ENCODE measurements at places on chromosomes 2 and 18. TPM values are rescaled to one million over a fixed set of nuclear protein-coding genes. Genes with fewer than 3 reads are reported as not detected.

DNA sequence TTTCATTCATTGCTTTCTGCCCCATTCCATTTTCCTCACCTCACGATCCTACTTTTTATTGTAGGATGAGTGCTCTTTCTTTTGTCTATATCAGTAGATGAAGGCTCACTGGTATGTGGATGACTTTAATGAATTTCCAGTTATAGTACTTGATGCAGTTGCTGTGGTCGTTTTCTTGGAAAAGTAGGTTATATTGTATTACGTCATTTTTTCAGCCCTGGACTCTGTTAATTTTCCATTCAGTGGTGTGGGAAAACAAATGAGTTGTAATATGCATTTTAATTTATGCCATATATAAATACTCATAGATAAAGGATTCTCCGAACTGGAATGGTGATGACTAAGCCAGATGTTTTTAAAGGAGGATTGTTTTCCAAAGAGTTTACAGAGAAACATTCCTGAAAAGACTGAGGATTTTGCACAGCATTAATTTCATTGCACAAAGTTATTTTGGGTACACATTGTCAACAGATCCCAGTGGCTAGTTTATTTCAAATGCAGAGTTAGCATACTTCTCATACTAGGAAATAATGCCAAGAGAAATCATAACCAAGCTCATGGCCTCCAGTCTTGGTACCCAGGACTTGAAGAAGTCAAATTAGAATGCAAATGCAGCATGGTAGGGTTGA is 189.7 kb downstream of the PAX3 start:
- ATAC-seq = no peak

Gene SLC35F6
- 8.2 TPM for total RNA-seq

DNA sequence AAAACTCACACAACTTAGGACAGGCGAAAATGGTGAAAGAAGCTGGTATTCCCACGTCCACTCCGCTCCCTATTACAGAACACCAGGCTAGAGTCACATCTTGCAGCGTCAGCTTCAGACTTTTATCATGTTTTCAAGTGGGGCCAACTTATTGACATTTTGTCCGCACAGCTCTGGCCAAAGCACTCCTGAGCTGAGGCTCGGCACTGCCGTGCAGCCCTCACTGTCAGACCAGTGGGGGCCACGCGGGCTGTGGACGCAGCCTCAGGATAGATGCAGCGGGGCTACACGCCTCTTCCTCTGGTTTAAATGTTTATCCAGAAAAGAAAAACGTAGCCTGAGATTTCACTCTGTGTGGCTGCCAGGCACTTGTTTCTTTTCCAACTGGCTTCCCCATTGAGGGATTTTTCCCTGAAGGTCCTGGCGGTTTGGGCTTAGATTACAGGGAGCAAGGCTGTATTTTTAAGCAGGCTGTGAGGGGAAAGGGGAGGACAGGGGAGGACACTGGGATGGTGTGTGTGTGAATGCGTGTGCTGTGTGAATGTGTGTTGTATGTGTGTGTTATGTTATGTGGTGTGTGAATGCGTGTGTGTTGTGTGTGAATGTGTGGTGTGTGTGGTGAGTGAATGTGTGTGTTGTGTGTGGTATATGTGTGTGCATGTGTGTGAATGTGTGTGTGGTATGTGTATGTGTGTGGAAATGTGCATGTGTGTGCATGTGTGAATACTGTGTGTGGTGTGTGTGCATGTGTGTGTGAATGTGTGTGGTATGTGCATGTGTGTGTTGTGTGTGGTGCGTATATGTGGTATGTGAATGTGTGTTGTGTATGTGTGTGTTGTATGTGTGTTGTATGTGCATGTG is 267.6 kb downstream of the DCDC2C start:
- ATAC-seq = no peak

DNA sequence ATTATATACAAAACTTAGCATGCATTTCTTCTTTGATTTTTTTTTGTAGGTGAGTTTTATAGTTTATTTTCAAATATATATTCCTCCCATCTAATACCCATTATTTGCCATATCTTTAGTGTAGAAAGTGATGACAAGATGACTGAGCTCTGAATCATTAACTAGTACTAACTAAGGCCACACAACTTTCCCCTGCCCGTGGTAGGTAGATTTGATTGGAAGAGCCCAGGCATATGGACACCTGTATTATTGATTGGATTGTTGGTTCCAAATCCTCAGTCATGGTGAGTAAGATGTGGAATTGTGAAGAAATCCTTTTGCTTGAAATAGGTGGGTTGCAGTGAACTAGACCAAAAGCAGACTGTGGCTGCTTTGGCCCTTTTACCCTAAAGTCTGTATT is 54.8 kb downstream of the ABI2 start:
- ATAC-seq = no peak

DNA sequence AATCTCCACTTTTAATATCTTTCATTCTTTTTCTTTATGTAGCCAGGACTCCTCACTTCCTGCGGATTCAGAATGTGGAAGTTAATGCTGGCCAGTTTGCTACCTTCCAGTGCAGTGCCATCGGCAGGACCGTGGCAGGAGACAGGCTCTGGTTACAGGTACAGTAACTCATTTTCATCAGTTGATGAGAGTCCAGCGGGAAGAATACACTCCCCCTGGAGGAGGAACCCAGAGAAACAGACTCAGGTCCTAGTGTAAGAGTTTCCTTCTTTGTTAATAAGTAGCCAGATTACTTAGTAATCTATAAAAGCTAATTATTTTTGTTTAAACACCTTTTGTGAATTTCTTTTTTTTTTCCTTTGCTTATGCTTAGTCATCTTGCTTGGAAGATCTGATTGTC is 359.4 kb downstream of the PTPRM start:
- no peak for ATAC-seq

- ATAC-seq = no peak
Observed at GRCh38 chr2:237824085-237824484, 25.5 kb downstream of the RBM44 start.

DNA sequence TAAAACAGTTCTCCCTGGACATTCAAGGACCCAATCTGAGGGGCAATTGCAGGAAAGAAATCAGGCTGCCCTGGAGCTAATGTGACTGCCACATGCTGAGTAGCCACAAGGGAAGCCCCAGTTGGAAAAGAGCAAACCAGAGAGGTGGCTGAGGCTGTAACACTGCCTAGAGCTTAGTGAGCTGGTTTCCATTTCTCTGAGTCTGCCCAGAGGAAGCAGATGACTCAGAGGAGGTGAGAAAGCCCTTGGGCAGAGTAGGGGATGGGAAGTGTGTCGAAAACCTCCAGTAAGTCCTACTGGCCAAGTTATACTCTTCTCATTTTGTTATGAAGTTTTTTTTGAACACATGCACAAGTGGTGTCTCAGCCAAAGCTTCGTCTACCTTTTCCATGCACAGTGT is 753.0 kb downstream of the CNTNAP5 start:
- ATAC-seq = no peak

DNA sequence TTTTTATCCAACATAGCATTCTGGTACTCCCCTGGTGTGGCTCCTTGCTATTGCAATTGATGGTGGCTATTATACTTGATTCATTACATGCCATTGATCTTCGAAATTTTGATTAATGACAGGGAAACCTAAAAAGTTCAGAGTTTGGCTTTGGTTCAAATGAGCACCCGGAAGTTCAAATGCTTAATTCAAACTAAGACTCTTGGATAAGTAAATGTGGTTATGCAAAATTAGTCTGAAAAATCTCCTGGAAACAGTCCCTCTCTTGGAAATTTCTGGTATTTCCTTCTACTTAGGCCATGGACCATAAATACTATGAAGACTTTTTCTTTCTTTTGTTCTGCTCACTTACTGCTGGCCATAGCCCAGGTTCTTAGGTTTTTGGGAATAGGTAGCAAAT is 65.3 kb upstream of the SMIM21 start:
- ATAC-seq = no peak

- ATAC-seq = no peak
Observed at GRCh38 chr2:86000131-86000937, 105.4 kb downstream of the POLR1A start.

Gene FSIP2
- total RNA-seq = 0.30 TPM

Gene ATP8B1
- total RNA-seq = not detected

- no peak for ATAC-seq
Observed at GRCh38 chr2:162688403-162688802, 150.2 kb downstream of the KCNH7 start.

- ATAC-seq = no peak
Observed at GRCh38 chr2:43540021-43540779, 55.6 kb downstream of the THADA start.

- ATAC-seq = no peak
Observed at GRCh38 chr2:176493909-176494308, 224.7 kb downstream of the MTX2 start.

DNA sequence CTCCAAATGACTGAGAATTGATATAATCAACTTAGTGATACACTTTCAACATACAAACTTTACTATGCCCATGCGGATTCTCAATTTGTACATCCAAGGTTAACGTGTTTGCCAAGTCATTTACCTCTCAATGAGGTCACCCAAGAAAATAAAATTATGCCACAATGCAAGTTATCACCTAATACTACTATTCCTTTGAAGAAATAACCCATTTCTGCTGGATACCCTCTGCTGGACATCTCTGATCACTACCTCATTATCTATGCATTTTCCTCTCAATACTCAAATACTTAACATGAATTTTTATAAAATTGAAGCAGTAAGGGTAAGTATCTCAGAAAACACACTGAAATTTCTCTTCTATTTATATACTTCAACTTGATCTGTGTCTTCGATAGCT is 12.7 kb downstream of the HNRNPLL start:
- ATAC-seq = no peak

Gene NEU2
- not detected for total RNA-seq

Gene DAW1
- total RNA-seq = 0.24 TPM

Gene PTPRM
- 7.5 TPM for total RNA-seq

DNA sequence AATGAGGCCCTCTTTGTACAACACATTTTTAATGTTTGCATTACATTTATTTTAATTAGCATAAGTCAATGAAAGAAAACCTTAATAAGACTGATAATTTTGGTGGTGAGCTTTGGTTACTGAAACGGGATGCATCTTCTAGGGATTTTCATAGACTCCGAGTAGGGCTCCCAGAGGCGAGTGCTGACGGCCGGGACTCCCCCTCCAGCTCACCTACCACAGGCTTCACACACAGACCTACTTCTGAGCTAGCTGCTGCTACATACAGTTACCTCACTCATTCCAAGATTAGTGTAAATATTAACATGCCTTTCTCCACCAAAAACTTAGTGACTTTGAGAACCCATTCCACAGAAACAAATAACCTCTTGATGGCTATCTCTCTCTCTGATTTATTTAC is 271.1 kb downstream of the GALR1 start:
- ATAC-seq = no peak

Gene CTLA4
- total RNA-seq = 334 TPM

Gene ZFAND2B
- 27.9 TPM for total RNA-seq

DNA sequence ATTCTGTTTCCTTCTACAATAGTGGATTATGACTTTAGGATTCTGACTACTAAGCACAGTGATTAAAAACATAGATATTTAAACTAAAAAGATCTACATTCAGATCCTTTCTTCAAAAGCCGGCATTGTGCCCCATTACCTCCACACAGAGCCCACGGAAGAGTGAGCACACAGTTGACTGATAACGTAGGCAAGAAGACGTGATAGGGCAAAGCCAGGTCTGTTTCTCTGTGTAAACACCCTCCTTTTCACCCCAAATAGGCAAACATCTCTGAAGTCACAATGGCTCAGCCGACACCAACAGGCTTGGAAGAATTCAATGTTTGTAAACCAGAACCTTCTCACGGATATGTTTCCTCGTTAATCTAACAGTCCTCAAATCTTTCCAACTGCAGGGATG is 302.9 kb downstream of the CMPK2 start:
- no peak for ATAC-seq

GRCh38 chr18:74784752-74785151 is 187.1 kb downstream of the ZNF407 start:
- ATAC-seq = no peak

DNA sequence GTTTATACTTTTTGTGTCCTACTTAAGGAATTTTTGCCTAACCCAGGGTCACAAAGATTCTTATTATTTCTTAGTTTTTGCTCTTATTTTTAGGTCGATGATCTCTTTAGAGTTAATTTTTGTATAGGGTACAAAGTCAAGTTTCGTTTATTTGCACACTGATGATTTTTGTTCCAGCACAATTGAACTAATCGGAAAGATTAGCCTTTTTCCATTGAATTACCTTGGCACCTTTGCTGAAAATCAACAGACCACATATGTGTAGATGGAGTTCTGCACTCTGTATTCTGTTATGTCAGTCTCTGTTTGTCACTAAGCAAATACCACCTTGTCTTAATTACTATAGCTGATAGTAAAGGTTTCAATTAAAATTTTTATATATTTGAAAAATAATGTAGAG is 18.7 kb downstream of the EML4 start:
- ATAC-seq = no peak

- ATAC-seq = no peak
Observed at GRCh38 chr2:230266638-230267037, 41.1 kb downstream of the SP140 start.

GRCh38 chr18:11994703-11995444 is 13.6 kb downstream of the IMPA2 start:
- ATAC-seq = no peak

DNA sequence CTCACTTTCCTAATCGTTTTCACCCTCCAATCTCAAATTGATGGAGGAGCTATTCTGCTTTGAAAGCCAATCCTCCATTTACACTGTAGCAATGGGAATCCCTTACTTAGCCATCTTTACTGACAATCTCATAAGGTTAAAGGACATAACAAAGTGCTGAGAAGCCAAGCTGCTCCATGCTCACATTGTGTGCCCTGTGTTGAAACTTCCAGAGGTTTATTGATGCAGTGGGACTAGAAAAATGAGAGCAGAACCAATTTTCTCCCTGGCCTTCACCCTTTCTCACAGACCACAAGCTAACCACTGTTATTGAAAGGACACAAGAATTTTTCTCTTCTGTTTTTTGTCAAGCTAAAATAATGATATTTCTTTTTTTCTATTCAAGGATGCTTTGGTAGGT is 63.8 kb downstream of the CSRNP3 start:
- ATAC-seq = no peak

GRCh38 chr2:48414640-48414979 is 115.3 kb upstream of the STON1 start:
- no peak for ATAC-seq

- ATAC-seq = peak; percentile 2
Observed at GRCh38 chr2:205613970-205614559, 68.2 kb upstream of the NRP2 start.

GRCh38 chr2:10963155-10963554 is 51.4 kb downstream of the KCNF1 start:
- ATAC-seq = no peak

DNA sequence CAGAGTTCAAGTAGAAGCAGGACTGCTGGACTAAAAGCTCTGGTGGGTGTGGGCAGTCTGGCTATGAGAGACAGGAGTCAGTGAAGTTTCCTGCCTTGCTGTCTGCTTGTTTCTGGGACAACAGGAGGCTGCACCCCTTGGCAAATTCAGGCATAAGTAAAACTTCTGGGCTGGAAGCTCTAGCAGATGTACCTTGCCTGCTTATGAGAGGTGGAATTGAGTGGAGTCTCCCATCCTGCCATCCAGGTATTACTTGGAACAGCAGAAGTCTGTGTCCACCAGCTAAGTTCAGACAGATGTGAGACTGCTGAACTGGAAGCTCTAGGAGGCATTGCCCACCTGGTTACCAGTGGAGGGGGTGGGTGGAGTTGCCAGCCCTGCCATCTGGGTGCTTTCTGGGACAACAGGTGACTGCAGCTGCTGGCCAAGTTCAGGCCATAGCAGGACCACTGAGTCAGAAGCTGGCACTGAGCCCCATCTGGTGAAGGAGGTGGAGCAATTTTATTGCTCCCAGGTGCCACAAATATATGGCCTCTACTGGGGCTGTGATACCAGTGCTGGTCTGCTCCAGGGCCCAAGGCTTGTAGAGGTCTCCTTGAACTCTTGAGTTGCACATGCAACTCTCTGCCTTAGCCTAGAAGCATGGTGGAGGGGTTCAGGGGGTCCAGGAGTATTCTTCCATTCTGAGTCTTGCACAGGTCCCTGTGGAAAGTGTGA is 199.4 kb upstream of the FN1 start:
- ATAC-seq = no peak

All from activated T-helper 17 cell treated with anti-CD3 and anti-CD28 coated beads, Interleukin-2, amount 50 U/mL, for 72 hours (primary cell).